ENCODE measurements at places on chromosomes 3 and 15. TPM values are rescaled to one million over a fixed set of nuclear protein-coding genes. Genes with fewer than 3 reads are reported as not detected.

The SIN3A gene
- total RNA-seq, result 30.1 TPM

The ZNF445 gene
- 8.3 TPM for total RNA-seq

The RNF168 gene
- total RNA-seq, result 6.8 TPM

The MGA gene
- total RNA-seq, result 20.2 TPM

The TOP2B gene
- total RNA-seq, result 28.9 TPM

DNA sequence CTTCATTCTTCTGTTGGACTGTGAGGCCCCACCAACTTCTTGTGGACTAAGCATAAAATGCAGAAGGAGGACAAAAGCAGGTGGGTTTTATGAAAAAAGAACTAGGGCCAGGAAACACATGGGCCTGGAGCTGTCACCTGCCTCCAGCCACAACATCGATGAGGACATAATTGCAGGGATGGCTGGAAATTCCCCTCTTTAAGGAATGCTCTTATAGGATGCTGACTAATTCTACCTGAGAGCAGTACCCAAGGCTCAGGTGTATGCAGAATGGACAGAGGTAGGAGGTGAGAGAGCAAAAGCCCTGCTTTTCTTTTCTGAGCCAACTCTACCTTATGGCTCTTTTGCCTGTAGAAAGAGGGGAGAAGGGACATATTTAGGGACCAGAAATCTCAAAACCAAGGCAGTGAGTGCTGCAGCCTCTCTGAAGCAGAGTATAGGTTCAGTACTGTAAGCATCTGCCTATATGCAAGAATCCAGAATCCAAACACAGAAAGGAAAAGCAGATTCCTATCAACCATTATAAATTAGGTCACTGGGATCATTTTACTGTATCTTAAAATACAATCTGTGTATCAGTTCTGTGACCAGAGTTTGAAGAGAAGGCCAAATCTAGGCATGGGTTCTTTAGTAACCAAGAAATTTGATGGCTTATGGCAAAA is 205.3 kb upstream of the WNT5A start:
- DNase-seq, result no peak

DNA sequence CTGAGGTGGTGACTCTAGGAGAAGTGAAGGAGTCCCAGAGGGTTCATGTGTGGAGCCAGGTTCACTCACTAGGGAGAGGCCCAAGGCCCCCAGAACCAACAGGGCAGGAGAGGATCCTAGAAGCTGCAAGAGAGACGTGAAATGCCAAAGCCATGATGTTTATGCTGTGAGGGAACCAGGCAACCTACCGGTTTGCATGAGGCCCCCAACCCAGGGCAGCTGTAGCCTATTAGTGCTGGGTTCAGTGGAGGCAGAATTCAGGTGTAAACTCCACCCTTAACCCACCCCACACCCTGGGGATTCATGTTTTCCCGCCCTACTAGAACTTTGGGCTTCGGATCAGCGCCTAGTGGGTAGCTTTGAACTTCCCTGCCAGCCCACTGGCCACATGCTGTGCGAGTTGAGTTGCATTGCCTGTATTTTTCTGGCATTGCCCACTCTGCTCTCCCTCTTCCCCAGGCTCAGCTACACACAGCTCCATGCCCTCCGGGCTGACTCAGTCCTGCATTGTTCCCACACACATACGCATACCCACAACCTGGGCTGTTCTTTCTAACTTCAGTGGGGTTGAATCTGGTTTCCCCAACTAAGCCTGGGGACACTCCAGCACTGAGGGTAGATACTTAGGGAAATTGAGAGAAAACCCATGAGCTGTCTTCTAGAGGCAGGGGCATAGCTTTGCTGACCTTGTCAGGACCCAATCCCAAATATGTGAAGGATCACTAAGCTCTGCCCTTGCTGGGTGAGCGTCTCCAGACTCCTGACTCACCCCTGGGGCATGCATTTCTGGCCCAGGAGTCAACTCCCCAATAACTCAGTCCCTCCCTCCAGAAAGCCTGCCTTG is 2.0 kb upstream of the ZBTB47 start:
- DNase-seq, result no peak

- no peak for DNase-seq
Measured at GRCh38 chr3:155019575-155019974, 60.5 kb upstream of the MME start.

DNA sequence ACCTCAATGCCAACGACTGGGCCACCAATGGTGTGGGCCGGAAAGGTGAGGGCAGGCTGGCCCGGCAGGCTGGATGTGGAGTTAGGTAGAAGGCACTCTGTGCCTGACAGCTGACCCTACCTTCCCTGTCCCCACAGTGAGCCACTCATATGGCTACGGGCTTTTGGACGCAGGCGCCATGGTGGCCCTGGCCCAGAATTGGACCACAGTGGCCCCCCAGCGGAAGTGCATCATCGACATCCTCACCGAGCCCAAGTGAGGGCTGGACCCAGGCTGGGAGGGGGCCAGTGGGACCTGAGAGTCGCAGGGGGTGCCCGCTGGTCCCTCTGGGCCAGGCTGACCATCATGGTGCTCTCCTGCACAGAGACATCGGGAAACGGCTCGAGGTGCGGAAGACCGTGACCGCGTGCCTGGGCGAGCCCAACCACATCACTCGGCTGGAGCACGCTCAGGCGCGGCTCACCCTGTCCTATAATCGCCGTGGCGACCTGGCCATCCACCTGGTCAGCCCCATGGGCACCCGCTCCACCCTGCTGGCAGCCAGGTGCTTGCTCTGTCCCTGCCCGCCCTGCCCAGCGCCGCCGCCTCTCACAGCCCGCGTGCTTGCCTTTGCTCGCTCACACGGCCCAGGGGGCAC is 4.5 kb upstream of the FES start:
- DNase-seq, result no peak

GRCh38 chr15:88975891-88976290 is 62.7 kb upstream of the MFGE8 start:
- no peak for DNase-seq

- DNase-seq, result no peak
Measured at GRCh38 chr15:46848704-46849103, 868.6 kb upstream of the SEMA6D start.

- no peak for DNase-seq
Measured at GRCh38 chr3:125005676-125006075, 50.1 kb downstream of the HEG1 start.

GRCh38 chr15:99692825-99693224 is 40.4 kb downstream of the LYSMD4 start:
- no peak for DNase-seq

GRCh38 chr15:88098361-88098760 is 158.2 kb downstream of the NTRK3 start:
- no peak for DNase-seq

- no peak for DNase-seq
Measured at GRCh38 chr3:18258492-18258891, 166.6 kb downstream of the SATB1 start.

All from pancreas (tissue), 10 donors.